ENCODE measurements at places on chromosomes 11 and 22.

- DNase-seq, result no peak
Observed at GRCh38 chr11:70079691-70080090, 1.6 kb downstream of the ANO1 start.

DNA sequence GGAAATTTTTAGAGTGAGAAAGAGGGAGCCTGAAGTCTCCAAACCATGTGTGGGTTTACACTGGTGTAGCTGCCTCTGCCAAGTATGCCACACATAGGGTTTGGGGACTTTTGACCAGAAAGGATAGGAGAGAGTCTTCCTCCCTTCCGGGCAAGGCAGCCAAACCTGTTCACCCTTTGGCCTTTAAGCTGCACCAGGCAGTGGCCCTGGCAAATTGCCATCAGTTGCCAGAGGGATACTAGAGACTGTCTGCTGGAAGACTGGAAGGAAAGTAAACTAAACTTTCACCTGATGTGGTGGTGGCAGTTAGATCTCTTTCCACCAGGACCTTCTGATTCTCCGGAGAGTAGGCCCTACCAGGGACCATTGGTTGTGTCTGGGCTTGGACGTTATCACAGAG, 1263.2 kb downstream of the FAM181B start:
- DNase-seq, result no peak

- DNase-seq, result no peak
Observed at GRCh38 chr11:69333149-69333710, 39.3 kb downstream of the MYEOV start.

DNA sequence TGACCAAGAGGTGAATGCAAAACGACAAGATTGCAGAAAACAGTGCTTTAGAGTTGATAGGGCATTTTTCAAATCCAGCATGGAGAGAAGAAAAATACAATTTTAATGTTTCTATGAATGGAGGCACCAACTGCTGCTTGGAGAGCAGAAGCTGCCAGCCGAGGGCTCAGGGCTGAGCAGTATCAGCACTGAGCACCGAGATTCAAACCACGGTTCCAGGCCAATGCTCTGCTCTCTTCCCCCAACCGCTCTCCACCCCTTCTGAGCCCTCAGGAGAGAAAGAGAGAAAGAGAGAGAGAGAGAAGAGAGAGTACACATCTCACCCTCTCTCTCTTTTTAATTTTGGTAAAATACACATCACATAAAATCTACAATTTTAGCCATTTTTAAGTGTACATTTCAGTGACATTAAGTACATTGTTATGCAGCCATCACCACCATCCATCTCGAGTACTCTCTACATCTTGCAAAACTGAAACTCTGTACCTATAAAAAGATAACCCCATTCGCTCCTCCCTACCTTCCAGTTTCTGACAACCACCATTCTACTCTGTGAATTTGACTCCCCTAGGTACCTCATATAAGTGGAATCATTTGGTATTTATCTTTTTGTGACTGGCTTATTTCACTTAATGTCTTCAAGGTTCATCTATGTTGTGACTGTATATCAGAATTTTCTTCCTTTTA, 333.3 kb downstream of the MIAT start:
- DNase-seq, result no peak

DNA sequence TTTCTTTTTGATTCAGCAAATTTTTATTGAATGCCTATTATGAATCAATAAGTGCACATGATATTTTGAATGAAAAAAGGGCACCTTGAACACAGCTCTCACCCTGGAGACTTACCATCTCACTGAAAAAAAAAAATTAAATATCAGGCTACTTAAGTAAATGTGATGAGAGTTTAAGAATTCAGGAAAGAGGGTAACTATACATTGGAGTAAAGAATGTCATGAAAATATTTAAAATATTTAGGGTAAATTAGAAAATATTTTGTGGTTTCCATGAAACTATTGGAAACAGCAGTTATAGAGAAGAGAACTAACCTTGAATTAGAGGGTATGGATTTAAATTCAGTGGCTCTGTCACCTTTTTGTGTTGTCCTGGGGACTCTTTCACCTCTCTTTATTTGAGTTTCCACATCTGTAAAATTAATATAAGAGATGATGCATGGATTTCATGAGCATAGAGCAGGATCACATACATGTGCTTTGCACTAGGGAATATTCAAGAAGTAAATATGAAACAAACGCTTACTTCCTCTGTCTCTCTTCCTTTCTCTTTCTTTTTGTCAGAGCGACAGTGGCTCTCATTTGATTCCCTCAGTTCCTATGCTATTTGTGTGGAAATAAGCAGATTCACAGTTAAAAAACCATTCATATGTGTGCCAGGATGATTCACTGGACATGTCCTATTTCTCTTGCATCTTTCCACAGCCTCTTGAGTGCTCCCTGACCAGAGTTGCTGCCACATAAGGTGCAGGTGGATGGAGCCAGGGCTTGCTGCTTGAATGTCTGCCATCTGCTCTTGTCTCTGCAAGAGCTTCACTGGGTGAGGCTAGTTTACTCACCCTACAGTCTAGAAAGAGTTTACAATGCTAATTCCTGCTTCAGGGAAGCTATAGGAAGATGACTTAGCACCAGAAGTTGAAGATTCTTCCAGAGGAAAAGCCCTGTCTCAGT, 533.1 kb downstream of the ETS1 start:
- no peak for DNase-seq

- DNase-seq, result no peak
Observed at GRCh38 chr11:86802601-86803051, 2.3 kb downstream of the PRSS23 start.

- no peak for DNase-seq
Observed at GRCh38 chr11:109730669-109731068, 308.7 kb downstream of the C11orf87 start.

- no peak for DNase-seq
Observed at GRCh38 chr11:442611-443081, 835 bp upstream of the ANO9 start.

DNA sequence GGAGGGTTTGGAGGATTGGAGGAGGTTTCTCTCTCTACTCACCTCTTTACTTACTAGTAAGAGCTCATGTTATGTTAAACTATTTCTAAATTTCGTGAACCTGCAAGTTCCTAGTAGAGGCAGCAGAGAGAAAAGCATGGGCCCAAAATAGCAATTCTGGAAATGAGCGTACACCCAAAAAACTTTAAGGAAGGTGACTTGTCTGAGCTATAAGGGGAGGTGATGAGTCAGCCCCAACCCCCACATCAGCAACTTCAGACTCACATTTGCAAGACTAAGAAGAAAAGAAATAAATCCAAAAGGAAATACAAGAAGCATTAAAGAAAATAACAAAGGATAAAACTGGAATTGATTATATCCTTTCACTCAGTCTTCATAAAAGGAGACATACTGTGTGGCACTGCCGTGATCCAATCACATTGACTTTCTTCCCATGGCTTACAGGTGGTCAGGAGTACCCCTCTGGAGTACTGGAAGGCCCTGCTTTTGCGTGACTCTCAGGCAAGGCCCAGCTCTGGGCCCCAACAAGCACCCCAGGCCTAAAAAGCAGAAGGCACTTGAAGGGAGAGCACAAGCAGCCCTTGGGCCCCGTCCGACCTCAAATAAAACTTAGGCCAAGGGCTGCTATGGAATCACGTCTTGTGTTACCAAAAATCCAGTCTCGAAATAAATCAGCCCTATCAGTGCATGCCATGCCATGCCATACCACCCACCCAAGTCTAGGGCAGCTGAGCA, 14.3 kb downstream of the PACSIN2 start:
- DNase-seq, result no peak

DNA sequence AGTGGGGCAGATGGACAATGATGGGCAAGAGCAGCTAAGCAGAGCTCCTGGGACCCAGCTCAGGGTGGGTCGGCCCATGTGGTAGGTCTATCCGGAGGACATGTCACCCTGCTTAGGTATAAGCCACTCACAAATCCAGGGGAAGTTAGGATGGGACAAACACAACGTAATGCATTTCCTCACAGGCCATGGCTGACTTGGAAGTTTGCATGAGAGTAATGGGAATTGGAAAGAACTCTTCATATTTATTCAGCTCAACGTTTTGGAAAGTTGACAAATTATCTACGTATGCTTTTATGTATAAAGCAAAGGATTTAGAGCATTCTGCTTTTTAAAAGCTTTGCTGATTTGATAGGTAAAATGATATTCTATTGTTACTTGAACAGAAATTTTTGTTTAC, 74.9 kb downstream of the SMCO4 start:
- no peak for DNase-seq

DNA sequence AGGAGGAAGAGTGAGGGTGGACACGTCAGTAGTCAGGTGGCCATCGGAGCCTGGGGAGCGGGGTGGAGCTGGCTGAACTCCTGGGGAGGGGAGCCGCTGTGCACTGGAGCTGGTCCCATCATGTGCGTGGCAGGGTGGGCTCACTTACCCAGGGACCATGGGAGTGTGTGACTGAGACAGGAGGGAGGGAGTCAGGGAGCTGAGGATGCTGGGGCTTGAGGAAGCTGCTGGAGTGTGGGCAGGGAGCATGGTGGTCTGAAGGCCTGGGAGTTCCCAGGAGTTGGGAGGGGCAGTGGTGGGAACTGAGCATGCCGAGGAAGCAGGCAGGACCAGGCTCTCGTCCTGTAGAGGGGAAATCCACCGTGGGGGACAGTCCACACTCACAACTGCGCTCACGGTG, 18.0 kb downstream of the CLDN5 start:
- no peak for DNase-seq

DNA sequence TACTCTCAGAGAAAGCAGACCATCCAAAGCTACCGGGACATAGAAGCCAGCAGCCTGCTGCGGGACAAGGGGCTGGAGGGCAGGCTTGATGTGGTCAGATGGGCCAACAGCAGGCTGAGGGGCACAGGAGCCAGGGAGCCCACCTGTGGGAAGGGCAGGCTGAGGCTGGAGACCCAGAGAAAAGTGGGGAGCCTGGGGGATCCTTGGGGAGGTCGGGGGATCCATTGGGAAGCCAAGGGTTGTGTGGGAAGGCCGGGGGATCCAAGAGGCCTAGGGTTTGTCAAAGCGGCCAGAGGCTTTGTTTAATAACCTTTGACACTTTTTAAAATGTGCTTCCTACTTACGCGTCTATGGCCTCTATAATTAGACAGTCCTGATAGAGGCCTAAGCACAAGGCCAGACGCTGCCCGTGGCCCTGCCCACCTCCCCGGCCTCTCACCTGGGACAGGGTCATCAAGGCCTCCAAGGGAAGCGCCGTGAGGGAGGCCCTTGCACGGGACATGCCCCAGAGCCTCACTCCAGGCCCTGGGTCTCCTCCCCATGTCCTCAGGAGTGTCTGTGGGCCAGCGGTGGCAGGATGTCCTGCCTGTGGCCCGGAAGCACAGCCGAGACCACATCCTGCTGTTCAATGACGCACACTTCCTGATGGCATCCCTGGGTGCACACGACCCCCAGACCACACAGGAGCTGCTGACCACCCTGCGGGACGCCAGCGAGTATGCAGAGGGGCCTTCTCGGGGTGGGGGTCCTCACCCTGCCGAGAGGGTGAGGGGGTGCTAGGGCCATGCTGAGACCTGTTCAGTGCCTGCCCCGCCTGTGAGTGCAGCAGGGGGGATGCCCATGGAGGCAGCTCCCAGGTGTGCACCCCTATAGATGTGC, 8.6 kb upstream of the GTSE1 start:
- DNase-seq, result no peak

DNA sequence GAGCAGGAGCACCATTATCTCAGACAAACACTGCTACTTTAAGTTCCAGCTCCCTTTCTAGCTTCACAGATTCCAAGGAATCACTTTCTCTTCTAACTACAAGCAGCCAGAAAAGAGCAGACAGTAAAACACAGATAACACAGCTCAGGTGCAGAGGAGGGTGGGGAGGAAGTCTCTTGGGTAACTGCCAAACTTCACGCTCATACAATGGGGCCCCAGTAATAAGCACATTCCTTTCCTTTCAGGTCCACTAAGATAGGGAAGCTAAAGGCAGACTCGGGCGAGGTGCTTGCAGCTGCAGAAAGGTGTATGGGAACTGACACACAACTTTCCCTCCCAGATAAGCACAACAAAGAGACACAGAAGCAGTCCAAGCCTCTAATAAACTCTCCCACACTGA, 69.2 kb upstream of the OR9G4 start:
- DNase-seq, result no peak

GRCh38 chr11:83156996-83157593, at the start of gene PCF11:
PCF11 (plus strand) TSS chr11:83157131; CDS start chr11:83157440, 309 bp downstream.
- DNase-seq, result no peak

DNA sequence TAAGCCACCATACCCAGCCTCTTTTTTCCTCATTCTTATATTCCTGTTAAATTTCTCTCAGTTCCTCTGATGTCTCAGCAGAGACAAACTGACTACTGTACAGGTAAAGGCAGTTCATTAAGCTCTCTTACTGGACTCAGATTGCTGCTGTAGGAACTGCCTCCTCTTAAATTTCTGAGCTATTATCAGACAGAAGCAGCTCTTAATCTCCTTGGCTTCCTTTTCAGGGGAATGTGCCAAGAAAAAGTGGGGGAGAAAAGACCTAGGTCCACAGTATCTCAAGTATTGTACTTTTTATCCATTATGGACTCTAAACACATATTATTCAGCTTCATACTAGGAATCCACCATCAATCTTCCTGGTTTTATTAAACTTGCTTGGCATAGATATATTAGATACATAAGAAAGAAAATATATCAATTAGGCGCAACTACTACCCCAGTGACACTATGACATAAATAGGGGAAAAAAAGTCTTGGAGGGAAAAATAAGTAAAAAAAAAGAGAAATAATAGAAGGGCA, 26.1 kb downstream of the MRTFA start:
- DNase-seq, result no peak

DNA sequence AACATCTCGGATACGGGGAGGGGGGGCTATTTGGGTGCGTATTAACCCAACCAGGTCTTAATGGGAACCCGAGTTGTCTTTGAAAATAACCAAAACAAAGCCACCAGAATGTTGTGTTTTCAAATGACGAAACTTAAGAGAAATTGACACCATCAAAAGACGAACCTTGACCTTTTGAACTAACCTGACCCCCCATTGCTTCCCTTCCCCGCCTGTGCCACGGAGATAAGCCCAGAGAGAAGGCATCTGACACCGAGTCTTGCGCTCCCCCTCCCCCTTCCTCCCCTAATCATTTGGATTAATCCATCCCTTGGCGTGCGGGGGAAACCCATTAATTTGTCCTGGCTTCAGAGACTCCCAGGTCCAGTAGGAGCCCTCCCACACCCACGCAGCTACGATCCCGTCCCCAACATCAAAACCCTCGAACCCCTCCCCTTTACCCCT, 4.5 kb upstream of the GCAT start:
- DNase-seq, result no peak

DNA sequence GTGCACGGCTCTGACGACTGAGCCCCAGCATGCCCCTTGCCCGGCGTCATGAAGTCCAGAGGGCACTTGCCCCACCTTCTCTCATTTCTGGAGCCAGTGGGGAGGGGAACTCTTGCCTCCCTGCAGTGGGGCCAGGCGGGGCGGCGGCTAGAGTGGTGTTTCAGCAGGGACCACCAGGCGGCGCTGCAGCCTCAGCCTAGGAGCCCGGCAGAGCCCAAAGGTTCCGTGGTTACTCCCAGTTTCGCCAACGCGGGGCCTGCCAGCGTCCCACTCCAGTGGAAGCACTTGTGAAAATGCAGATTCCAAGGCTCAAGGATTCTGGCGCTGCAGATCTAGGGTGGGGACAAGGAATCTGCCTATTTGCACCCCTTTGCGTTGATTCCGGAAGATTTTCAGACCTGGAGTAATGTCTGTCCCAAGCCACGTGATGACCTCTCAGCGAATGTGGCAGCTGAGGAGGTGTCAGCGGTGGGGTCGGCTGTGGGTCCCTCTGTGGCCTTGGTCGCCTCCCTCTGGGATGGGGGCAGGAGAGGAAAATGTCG, 55.7 kb downstream of the CD82 start:
- DNase-seq, result peak; percentile 14

- DNase-seq, result no peak
Observed at GRCh38 chr11:69945157-69945556, 125.9 kb upstream of the FGF3 start.

Data from DMS79 (cell line).